ENCODE measurements at places on chromosomes 13 and 19.

DNA sequence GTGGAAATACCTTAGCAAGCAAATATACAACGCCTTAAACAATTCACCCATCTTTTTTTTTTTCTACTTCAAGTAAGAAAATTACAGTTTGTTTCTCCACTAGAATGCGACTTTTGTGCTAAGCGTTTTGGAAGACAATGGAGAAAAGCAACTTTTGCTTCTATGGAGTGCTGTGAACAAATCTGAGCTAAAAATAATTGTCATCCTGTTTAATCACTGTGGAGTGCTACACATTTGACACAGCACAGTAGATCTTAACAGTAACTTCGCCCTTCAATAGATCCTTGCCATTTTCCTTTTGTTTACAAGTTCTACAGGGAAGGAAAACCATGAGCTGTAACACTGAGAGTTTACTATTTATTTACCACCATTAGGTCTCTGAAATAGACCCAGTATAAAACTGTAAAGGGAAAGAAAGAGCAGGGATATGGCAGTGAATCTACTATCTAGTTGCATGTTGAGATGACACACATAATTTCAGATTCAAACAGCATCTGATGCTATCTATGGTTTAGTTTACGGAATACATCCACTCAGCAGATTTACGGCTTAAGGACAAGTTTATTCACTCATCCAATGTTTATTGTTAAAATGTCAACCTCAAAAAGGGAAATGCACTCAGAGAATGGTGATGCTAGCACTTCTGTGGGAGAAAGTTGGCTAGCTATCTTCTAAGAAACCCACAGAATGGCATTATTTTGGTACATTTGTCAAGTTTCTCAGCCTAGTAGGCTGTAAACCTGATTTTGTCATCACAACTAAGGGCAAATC is 175.3 kb downstream of the VWA8 start:
- no peak for DNase-seq

GRCh38 chr13:71814806-71815360 is 52.1 kb downstream of the DACH1 start:
- no peak for DNase-seq

- DNase-seq = no peak
Observed at GRCh38 chr13:101552786-101553185, 100.3 kb downstream of the ITGBL1 start.

- DNase-seq = no peak
Observed at GRCh38 chr19:40745402-40745780, 4.9 kb downstream of the ACTMAP start.

- no peak for DNase-seq
Observed at GRCh38 chr13:26836626-26837025, 76.0 kb upstream of the GPR12 start.

- no peak for DNase-seq
Observed at GRCh38 chr13:40982772-40983171, 36.3 kb downstream of the ELF1 start.

- peak; percentile 57 for DNase-seq
Observed at GRCh38 chr13:111460548-111461444, 140.4 kb downstream of the TEX29 start.

- peak; percentile 78 for DNase-seq
Observed at GRCh38 chr19:42440357-42441048, 2.2 kb downstream of the CXCL17 start.

GRCh38 chr13:35716729-35717128 is 240.2 kb upstream of the MAB21L1 start:
- DNase-seq = no peak

- no peak for DNase-seq
Observed at GRCh38 chr19:14139944-14140343, 3.6 kb upstream of the ASF1B start.

GRCh38 chr13:60448907-60449510 is 52.0 kb downstream of the TDRD3 start:
- DNase-seq = peak; percentile 17

GRCh38 chr19:37593996-37594303 is 642 bp downstream of the ZNF571 start:
- no peak for DNase-seq

- no peak for DNase-seq
Observed at GRCh38 chr13:46170268-46170667, 11.7 kb downstream of the LCP1 start.

GRCh38 chr19:47133021-47133471 is 2.4 kb downstream of the SAE1 start:
- no peak for DNase-seq

- no peak for DNase-seq
Observed at GRCh38 chr19:40739030-40739839, 11.0 kb downstream of the ACTMAP start.

DNA sequence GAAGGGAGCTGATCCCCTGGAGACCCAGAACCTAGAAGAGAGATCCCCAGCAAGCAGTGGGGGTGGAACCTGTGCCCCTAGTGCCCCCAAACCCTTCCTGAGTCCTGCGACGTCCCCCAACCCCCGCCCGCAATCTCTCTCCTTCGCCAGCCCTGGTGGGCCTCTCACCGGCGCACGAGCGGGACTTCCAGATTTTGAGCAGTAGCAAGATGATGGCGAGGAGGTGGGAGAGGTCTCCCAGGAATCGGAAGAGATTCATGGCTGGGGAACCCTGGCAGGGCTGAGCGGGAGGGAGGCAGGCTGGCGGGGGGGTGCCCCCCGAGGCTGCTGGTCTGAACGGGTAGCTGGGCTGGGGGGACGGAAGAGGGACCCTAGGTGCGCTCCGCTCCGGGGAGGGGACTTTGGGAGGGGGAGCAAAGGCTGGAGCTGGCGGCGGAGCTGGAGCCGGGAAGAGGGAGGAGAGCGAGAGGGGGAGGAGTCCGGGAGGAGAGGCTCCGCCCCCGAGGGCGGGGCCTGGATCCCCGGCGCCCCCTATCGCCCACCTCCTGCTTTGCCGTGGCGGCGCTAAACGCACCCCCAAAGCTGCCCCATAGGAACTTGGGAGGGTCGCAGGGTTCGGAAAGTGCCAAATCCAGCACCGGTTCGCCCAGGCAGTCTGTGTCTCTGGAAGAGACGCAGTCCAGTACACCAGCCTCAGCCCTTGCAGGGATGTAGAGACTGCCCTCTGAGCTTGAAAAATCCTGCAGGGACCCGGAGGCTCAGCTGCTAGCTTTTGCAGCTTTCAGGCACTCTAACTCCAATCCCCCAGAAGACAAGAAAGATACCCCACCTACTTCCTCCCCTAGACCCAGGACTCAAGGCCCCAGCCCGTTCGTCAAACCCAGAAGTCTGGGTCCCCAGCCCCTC is at the start of gene KDELR1:
KDELR1 (minus strand) TSS at position 452 of the 906 bp plus-strand sequence; CDS start at position 259, 193 bp downstream.
- DNase-seq = peak; percentile 91

- no peak for DNase-seq
Observed at GRCh38 chr19:29520390-29520789, 5.4 kb upstream of the VSTM2B start.

GRCh38 chr13:112545856-112546255 is 42.1 kb downstream of the TUBGCP3 start:
- DNase-seq = no peak

- no peak for DNase-seq
Observed at GRCh38 chr13:46374710-46375109, 12.3 kb downstream of the RUBCNL start.

DNA sequence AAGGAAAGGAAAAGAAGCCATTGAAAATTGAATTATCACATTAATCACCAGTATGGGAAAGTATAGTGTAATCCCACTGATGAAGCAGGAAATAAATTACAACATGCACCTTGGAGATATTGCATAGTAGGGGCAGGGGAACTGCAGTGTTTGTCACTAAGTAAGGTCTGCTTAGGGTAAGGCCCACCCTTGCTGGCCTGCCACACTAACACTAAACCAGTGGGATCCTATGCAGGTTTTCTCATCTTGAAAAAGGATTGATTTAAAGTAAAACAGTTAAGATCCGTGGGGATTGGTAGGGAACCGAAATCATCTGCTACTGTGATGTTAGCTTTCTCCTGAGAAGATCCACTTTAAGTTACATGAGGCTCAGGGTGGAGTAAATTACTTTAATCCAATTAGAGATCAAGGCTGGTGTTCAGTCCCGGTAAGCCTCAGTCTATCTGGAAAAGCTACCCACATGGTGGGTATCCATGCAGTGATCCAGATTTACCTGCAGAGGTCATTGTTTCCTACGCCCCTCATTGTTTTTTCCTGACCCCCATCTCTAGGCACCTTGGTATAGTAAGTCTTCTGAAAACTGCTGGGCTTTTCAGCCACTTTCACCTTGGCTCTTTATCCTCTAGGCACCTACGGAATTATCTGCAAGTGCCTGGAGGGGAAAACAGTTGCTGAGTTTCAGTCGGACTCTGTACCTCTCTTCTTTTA is 1014.9 kb upstream of the ATXN8OS start:
- DNase-seq = no peak

- no peak for DNase-seq
Observed at GRCh38 chr13:94640721-94641120, 39.1 kb downstream of the GPR180 start.

- DNase-seq = no peak
Observed at GRCh38 chr19:478976-479375, 17.3 kb upstream of the MADCAM1 start.

DNA sequence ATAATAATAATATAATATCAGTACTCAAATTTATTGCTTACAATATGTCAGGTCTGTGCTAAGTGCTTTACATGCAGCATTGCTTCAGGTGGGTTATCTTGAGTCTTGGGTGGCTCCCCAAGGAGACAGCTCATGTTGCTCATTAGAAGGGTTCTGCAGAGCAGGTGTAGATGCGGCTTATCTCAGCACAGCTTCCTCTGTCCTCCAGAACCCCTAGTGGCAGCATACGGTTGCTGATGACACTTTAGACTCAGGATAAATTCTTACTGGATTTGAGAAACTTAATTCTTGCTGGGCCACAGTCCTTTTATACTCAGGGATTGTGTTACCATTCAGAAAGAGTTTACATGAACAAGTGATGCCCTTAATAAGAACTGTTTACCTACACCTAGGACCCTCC is 8.9 kb downstream of the COG3 start:
- no peak for DNase-seq

- DNase-seq = no peak
Observed at GRCh38 chr13:105377452-105377851, 1158.0 kb downstream of the EFNB2 start.

GRCh38 chr13:111130116-111130508 is 15.0 kb downstream of the ARHGEF7 start:
- DNase-seq = no peak

- no peak for DNase-seq
Observed at GRCh38 chr13:36251526-36251925, 37.2 kb upstream of the SOHLH2 start.

DNA sequence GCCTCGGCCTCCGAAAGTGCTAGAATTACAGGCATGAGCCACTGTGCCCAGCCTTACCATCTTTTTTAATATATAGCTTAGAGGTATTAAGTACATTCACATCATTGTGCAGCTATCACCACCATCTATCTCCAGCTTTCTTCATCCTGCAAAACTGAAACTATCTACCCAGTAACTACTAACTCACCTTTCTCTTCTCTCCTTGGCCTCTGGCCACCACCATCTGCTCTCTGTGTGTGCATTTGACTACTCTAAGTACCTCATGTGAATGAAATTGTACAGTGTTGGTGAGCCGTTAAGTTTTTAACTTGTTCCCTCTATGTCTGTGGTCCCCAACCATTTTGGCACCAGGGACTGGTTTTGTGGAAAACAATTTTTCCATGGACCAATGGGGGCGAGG is 56.1 kb downstream of the CDK8 start:
- no peak for DNase-seq

DNA sequence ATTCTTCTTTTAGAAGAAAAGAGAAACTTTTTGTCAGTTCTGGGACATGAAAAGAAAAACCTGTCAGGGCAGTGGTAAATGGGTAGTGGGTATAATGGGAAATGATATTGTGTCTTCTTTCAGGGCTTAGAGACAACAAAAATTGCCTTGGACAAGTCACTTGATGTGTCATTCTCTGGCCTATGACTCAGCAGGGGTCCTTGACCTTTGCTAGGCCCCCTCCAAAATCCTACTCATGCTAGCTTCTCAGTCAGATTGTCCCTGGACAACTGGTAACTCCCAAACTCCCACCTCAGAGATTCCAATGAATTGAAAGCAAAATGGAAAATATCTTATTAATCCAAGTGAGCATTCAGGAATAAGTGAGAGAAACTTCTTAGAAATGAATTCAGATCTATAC is 258.8 kb upstream of the SPRY2 start:
- no peak for DNase-seq

DNA sequence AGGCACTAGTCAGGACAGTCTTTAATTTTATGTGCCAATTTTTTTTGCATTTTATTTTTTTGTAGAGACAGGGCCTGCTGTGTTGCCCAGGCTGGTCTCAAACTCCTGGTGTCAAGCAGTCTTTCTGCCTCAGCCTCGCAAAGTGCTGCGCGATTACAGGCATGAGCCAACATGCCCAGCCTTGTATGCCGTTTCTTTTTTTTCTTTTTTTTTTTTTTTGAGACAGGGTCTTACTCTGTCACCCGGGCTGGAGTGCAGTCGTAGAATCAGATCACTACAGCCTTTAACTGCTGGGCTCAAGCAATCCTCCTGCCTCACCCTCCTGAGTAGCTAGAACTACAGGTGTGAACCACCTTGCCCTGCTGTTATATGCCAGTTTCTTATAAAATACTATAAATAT is 26.4 kb downstream of the BORA start:
- DNase-seq = no peak

DNA sequence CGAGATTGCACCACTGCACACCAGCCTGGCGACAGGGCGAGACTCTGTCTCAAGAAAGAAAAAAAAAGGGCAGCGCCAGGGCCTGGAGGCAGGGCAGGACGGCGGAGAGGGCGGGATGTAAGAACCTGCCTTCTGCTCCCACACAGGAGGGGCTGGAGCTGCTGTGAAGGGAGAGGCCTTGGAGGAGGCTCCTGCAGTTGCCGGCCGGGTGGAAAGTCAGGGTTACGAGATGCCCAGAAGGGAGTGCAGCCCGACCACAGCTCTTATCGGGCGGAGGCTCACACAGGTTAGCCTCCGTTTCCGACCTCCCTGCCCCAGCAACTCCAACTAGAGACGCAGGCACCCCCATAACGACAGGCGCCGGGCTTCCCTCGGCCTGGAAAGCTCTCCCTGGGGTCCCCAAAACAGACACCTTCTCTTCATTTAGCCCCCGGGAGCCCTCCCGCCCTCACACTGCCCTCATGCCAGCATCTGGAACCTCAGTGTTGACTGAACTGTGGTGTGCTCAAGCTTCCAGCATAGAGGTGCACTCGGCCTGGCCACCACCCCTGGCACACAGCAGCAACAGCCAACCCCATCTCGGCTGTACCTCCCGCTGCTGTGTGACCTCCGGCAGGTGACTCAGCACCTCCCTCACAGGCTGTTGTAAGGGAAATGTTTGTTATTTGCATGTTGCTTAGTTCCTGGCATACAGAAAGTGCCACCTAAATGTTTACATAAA is 1.4 kb downstream of the PLPP2 start:
- peak; percentile 68 for DNase-seq

GRCh38 chr19:14150770-14151661 is 14.6 kb upstream of the ASF1B start:
- no peak for DNase-seq
